ENCODE measurements at places on chromosomes 11 and 22.
A peak's percentile ranks its signal among the peaks of the same experiment; 100 is the strongest.

GRCh38 chr11:34816698-34817213, 99.4 kb downstream of the APIP start:
- DNase-seq, result no peak

GRCh38 chr22:24066260-24066659, 55.2 kb downstream of the CABIN1 start:
- DNase-seq, result no peak

DNA sequence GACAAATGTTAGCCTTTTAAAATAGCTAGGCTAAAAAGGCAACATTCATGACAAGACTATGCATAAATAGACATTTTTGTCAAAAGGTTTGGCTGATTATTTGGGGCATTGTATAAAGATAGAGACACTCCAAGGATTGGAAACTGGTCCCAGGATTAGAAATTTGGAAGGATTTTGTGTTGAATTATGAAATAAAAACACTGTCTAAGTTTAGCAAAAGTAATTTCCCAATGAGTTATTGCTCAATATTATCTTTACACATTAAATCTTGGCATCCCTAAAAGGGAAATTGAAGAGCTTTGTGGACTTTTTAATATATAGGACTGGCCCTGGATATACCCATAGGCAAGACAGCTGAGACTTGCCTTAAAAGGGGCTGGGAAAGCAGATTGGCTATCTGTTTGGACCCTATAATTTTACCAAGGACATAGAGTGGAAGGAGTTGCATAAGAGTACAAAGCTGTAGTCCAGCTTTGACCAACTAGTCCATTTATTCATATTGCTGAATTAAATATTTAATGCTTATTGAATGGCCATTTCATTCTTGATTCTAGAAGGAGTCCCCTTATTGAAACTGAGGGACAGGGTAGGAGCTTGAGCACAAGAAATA, 382.7 kb downstream of the METTL15 start:
- DNase-seq, result no peak

GRCh38 chr11:14422052-14422813, 63.2 kb upstream of the RRAS2 start:
- DNase-seq, result no peak

- DNase-seq, result no peak
These were observed 162.8 kb downstream of the DSCAML1 start for GRCh38 chr11:117633976-117634755.

DNA sequence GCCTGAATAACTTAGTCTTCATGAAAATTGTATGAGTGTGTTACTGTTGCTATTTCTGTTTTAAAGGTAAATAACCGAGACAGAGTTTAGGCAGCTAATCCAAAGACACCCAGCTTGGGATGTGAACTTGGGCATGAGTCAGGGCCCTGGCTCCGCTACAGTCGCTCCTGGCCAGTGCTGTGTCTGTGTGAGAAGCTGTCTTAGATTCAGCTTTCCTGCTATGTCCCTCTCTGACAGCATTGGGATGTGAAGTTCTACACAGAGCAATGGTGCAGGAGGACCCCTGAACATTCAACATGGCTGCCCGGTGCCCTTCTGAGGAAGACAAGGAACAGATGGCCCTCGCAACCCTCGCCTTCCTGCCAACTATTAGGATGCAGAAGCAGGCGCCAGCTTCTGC, 49.4 kb downstream of the GALNT18 start:
- DNase-seq, result no peak

GRCh38 chr11:62148271-62148980, 24.6 kb downstream of the INCENP start:
- no peak for DNase-seq

GRCh38 chr22:38802671-38803121, 8.8 kb upstream of the DNAL4 start:
- DNase-seq, result no peak

DNA sequence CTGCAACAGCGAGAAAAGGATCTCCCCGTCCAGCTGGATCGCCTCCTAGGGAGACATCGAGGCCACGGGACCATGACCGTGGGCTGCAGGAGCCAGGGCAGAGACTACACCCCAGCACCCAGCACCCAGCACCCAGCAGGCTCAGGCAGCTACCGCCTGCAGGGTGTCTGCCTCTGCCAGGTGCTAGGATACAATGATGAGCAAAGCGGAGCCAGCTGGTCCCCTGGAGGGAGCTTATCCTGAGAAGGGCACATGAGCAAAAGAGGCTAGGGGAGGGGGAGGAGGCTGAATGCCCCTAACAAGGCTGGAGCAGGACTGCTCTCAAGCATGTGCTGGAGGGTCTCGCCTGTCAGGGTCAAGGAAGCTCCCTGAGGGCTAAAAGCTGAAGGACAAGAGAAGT, 4.8 kb upstream of the CASTOR1 start:
- no peak for DNase-seq

GRCh38 chr22:32706149-32706548, 95.4 kb upstream of the TIMP3 start:
- no peak for DNase-seq

- peak; percentile 50 for DNase-seq
These were observed 52.5 kb upstream of the CLDN5 start for GRCh38 chr22:19576460-19577421.

DNA sequence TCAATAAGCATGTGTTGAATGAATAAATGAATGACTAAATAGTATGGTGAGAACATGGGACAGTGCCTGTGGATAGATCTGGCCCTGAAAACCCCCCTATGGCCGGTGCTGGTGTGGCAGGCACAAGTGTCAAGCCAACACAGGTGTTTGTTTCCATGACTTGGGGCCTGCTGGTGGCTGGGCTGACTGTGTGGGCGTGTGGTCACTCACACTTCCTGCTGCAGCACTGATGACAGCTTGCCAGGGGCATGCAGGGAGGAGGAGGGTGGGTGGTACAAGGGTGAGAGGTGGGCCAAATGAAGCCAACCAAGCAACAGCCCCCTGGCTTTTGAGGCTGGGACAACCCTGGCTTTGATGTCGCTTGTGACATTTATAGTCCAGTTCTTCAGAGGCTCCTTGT, 30.3 kb upstream of the ABCC8 start:
- DNase-seq, result no peak
